ENCODE measurements at places on chromosomes 1 and 21. TPM values are rescaled to one million over a fixed set of nuclear protein-coding genes. Genes with fewer than 3 reads are reported as not detected.

- DNase-seq: no peak
Measured at GRCh38 chr1:235277709-235278108, 50.3 kb downstream of the ARID4B start.

GRCh38 chr21:45074818-45075595 lies 627 bp downstream of the ADARB1 start:
- no peak for DNase-seq

DNA sequence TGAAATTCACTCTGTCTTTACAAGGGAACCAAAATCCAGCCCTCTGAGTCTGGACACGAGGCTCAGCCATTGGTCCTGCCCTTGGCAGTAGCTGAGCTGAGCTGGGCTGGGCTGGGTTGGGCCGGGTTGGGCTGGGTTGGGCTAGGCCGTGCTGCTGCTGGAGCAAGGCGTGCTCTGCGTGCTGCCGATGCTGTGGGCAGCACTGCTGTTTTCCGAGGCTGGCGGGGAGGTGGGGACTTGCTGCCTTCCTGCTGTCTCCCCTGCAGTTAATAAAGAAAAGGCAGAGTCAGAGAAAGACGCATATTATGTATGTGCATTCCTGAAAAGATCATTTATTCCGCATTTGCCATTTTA lies 182.9 kb downstream of the CDC7 start:
- no peak for DNase-seq

DNA sequence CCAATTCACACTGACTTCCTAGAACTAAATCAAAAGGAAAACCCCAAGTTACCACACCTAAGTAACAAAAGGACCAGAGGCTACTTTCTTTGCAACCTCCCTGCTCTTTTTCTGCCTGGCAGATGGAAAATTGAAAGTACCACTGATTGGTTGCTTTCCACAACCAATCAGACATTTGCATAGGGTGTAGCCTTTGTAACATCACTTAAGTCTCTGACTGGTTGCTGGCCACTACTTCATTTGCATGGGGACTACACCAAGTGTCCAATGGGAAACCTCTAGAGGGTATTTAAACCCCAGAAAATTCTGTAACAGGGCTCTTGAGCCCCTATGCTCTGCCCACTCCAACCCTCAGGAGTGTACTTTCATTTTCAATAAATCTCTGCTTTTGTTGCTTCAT lies 365.0 kb downstream of the LTN1 start:
- no peak for DNase-seq

GRCh38 chr1:99216956-99217355 lies 47.3 kb upstream of the PLPPR4 start:
- DNase-seq: peak; percentile 48

DNA sequence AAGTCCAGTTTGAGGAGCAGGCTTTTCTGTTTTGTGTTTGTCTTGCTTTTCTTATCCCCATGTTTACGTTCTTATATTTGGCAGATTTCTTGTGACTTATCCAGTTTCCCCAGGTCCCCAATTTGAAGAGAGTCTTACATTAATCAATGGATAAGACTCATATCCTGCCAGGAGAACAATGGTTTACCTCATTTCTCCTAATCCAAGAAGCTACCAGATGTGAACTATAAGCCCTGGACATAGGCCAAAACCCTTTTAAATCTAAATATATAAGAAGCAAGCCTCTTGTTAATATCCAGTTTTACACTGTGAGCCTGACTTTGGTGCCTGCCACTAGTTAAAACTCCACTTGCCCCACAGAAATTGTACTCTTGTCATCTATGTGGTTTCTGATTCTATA lies 15.1 kb upstream of the COP1 start:
- no peak for DNase-seq

- no peak for DNase-seq
Measured at GRCh38 chr1:240515505-240515904, 96.5 kb downstream of the GREM2 start.

DNA sequence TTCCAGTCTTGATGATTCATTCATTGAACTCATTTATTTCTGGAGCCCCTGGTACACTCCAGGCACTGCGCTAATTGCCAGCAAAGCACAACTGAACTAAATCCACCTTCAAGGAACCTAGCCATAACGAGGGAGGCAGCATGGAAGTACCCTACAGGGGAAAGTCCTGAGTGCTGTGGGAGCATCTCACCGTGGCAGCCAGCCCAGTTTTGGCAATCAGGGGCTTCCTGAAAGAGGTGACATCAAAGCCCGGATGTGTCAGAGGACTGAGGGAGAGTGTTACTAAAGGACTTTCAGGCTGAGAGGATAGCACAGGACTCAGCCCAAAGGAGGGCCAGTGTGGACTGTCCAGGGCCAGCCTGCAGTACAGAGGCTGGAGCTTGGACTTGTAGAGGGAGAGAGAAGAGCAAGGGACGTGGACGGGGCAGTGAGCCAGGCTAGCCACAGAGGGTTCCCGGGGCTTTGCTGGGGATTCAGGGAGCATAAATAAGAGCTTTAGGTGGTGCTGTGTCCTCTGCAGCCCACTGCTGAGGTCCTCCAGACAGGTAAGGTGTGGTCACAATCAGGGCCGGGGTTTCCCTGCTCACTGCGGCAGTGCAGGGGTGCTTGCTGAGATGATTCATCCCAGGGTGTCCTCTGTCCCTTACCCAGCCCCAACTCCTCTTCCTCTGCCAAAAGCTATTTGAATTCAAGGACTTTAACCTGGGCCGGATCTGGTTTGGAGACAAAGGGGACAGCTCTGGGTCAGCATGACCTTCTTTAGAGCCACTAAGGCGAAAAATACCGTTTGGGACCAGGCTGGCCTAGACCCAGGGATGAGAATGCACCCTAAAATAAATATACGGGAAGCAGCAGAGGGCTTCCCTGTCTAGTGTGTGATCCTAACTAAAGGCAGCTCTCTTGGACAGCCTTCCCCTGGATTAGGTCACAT lies 128.3 kb downstream of the EDEM3 start:
- DNase-seq: no peak

DNA sequence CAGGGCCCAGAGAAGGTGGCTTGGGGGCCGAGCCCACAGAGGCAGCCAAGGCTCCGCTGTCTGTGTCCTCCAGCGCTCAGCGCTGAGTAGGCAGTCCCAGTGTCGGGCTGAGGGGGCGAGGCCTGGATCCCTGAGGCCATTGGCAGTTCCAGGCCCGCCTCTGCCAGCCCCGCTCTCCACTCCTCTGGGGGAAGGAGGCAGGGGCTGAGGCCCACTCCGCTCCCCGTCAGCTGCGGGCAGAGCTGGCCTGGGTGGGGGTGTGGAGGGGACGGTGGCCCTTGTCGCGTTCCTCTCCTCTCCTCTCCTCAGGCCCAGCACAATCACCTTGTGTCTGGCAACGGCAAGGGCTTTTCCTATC lies 132.8 kb downstream of the CASZ1 start:
- DNase-seq: no peak

GRCh38 chr1:155196103-155196892 lies 11.4 kb downstream of the THBS3 start:
- no peak for DNase-seq

CELA2A gene
- not detected for total RNA-seq

DNA sequence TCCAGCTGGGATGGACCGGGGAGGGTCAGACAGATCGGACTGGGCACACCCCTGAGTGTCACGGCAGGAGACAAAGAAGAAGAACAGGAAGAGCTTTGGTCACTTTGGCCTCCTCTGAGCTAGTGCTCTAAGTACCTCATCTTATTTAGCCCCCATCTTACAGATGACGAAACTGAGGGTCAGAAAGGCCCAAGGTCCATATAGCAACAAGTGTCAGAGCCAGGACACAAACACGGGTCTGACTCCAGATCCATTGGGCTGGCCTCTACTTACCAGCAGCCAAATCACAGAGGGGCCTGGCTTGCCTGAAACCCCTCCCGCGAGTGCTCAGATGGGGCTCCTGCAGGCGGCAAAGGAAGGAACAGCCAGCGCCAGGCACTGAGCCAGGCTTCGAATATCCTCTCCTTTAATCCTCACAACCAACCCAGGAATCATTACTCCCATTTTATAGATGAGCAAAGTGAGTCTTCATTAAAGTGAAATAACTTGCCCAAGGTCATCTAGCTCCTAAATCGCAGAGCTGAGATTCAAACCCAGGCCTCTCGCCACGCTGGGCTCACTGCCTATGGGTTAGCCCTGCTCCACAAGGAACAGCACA lies 25.7 kb upstream of the SELENON start:
- DNase-seq: no peak

DNA sequence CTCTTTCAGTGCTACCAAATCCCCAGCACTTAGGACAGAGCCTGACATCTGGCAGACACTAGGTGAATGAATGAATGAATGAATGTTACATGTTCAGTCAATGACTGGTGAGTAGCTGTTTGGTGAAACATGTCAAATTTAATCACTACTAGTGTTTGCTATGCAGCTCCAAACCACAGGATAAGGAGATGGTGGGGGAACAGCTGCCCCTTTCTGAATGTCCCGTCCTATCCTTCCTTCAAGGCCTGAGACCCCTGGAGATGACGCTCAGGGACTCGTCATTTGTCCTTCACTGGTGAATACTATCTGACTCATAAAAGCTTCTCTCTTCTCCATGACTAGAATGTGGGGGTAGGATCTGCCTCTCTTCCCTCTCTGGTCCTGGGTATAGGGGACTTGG lies 175.4 kb downstream of the HIVEP3 start:
- DNase-seq: no peak

AMY1A gene
- not detected for total RNA-seq

- no peak for DNase-seq
Measured at GRCh38 chr1:199352351-199352750, 675.2 kb upstream of the NR5A2 start.

WDR64 gene
- not detected for total RNA-seq

DNA sequence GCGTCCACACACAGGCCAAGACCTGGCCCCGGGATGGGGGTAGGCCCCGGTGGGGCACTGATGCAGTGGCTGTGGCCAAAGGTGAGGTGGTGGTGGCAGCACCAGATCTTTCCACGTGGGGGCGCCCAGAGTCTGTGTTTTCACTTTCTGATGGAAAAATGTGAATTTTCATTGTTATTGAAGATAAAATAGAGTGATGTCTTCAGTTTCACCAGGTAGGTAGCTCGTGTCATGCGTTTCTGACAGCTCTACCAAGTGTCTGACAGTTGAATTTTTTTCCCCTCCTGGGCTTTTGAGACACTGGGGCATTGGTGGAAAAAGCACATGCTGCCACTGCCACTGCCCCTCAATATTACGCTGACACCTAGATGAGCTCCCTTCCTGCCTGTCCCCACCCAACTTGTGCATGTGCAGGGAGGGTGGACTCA lies 40.0 kb upstream of the MAGOH start:
- DNase-seq: peak; percentile 38

- DNase-seq: no peak
Measured at GRCh38 chr21:45510466-45510955, 31.7 kb downstream of the SLC19A1 start.

DNA sequence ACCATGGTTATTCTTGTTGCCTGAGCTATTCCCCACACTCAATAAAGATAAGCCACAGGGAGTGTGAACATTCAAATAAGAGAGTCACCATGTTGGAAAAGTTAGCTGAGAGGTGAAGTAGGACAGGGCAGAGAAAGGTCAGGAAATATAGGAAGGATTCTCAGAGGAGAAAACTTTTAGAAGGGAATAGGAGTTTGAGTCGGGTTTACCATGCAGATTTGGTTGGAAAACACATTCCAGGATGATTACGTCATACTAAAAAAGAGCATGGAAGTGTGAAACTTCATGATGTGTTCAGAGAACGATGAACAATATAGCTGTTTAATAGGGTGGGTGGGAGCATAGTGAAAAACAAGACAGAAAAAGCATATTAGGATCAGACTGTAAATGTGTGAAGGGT lies 1125.3 kb upstream of the ADGRL2 start:
- peak; percentile 3 for DNase-seq

SAMSN1 gene
- not detected for total RNA-seq

- peak; percentile 77 for DNase-seq
Measured at GRCh38 chr1:115976062-115976920, at the start of gene SLC22A15. Gene SLC22A15 (plus strand): TSS chr1:115976513. CDS start chr1:115976628, 115 bp downstream.

DNA sequence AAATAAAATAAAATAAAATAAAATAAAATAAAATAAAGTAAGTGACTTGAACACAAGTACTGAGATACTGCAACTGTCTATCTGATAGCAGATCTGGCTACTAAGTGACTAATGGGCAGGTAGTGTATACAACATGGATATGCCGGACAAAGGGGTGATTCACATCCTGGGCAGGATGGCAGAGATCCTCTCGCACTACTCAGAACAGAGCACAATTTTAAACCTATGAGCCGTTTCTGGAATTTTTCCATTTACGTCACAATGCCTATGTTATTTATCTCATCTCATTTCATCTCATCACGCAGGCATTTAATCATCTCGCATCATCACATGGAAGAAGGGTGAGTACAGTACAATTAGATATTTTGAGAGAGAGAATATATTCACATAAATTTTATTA lies 233.3 kb upstream of the COA6 start:
- DNase-seq: no peak

LEFTY2 gene
- 0.78 TPM for total RNA-seq

SIPA1L2 gene
- 7.0 TPM for total RNA-seq

ILF2 gene
- 180 TPM for total RNA-seq

- DNase-seq: no peak
Measured at GRCh38 chr1:203563291-203563690, 63.3 kb upstream of the ATP2B4 start.

GRCh38 chr1:3599286-3599811 lies 12.0 kb downstream of the MEGF6 start:
- peak; percentile 62 for DNase-seq

OR10J5 gene
- not detected for total RNA-seq

HPCA gene
- total RNA-seq: not detected

LYPD8 gene
- total RNA-seq: not detected

DNA sequence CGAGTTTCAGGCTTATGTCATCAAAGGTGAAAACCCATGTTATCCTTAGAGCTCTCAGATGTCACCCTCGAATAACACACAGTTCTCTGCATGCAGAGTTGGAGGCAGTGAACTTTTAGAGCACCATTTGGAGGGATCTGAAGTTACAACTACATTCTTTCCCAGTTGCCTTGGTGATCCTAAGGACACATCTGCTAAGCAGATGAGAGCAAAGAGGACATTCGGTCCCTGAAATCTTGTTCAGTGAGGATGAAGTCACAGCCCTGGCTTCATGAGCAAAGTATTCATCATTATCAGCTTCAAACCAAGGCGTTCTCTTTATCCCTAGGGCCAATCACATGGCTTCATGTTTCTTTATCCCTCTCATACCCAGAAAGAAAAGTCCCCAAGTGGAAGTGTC lies 23.1 kb upstream of the MCOLN2 start:
- DNase-seq: peak; percentile 38

GJA5 gene
- total RNA-seq: not detected

TTC3 gene
- 210 TPM for total RNA-seq

DNA sequence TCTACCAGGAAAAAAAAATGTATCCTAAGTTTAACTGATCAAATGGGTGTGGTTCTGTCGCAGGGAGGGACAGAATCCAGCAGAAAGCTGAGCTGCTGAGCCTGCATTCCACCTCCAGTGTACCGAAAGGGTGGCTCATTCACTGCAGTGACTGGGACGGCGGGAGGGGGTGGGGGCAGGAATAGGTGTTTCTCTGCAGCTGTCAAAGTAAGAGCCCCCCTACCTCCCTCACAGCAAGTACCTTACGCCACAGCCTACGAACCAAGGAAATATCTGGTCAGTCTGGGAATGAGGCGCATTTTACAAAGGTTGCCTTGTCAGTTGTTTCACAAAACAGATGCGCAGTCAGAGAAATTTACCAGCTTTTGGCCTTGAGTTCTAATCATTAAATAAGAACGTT lies 1.7 kb downstream of the S100B start:
- peak; percentile 21 for DNase-seq

TFF3 gene
- 3.1 TPM for total RNA-seq
